RWPE1 (cell line): ENCODE measurements at places on chromosomes 6 and 20.

DNA sequence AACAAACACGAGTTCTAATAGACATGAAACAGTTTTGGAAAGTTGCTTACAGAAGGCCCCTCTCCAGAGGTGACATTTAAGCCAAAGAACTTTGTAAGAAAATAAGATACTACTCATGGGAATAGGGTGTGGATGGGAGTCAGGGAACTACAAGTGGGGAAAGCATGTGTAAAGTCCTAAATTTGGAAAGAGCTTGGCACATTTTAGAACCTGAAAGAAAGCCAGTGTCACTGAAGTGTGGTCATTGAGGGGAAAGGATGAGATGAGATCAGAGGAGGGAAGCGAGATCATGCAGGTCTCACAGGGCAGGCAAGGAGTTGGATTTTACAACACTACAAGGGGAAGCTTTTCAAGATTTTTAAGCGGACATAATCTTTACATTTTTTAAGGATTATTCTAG is 38.0 kb downstream of the VGLL2 start:
- DNase-seq, result no peak

DNA sequence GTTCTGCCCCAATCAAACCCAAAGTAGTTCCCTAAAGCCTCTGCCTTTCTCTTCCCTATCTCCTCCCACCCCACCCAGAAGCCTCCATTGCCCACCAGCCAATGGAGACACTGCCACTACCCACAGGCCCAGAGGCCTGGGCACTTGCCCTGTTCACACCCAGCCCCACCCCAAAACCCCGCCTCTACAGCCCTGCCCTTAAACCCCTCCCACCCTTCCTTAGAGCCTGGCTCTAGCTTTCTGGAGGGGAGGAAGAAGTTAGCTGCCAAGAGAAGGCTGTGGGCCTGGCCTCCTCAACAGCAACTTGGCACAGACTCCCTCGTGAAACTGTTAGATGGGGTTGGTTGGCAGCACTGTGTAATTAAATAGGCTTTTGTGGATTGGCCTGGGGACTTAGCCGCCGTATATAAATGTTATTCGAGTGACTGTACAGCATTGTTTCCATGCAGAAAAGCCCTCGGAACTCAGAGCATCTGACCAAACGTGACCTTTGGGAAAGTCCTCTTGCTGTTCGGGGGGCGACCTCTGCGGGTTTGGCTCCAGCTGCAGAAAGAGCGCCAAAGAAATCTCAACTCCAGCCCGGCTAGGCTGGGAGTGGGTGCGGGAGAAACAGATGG is 31.4 kb downstream of the COL11A2 start:
- peak; percentile 68 for DNase-seq

DNA sequence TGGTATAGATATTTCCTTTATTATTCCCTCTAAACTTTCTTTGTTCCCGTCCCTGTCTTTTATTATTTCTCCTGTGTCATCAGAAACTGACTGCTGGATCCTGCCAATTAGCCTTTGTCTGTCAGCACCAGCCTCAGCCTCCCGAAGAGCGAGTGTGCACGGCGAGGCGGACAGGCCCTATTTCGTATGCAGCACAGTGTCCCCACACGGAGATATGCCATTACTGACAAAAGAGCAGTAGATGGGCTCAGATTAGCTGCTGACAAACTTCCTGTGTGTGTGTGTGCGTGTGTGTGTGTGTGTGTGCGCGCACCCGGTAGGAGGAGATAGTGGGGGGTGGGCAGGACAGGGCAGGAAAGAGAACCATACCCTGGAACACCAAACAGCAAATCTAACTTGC is 99.5 kb upstream of the ZFP64 start:
- no peak for DNase-seq

GRCh38 chr20:10741060-10741459 is 67.3 kb upstream of the JAG1 start:
- no peak for DNase-seq

DNA sequence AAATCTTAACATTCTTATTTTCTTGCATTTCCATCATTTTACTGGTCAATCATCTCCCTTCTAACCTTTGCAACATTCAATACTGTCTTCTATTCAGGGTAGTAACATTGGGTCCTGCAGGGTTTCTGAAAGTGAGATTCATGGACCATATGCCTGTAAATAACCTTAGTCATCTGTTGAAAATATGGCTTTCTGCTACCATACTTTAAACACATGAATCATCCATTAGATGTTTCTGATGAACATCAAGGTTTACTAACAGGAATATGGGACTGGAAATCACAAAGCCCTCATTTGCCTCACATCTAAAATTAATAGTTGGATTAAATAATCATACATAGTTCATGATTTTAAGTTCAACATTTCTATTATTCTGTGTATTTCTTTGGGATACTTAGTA is 475.9 kb upstream of the MARCKS start:
- DNase-seq, result no peak

- DNase-seq, result no peak
Measured at GRCh38 chr6:209432-210103, 82.7 kb upstream of the DUSP22 start.

DNA sequence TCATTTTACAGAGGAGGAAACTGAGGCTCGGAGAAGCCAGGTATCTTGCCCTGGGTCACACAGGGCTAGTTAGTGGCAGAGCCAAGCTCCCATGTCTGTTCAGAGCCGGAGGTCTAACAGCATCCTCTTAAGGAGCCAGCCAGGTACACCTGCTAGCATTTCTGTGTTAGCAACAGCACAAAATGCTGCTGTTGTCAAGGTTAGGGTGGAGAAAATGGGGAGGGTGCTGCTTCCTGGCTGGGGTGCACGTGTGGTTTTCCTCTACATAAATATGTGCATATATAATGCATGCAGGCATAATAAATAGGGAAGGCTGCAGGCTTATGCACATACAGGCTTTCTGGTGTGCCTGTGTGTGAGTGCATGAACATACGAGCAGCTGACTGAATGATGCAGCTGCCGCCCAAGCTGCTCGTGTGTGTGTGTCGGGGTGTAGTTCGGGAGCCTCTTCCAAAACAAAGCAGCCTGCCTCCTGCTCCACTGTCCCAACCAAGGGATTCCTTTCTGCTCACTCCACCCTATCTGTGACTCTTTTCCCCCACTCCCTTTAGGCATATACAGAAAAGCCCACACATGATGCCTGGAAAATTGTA is 86.6 kb downstream of the CD40 start:
- no peak for DNase-seq

DNA sequence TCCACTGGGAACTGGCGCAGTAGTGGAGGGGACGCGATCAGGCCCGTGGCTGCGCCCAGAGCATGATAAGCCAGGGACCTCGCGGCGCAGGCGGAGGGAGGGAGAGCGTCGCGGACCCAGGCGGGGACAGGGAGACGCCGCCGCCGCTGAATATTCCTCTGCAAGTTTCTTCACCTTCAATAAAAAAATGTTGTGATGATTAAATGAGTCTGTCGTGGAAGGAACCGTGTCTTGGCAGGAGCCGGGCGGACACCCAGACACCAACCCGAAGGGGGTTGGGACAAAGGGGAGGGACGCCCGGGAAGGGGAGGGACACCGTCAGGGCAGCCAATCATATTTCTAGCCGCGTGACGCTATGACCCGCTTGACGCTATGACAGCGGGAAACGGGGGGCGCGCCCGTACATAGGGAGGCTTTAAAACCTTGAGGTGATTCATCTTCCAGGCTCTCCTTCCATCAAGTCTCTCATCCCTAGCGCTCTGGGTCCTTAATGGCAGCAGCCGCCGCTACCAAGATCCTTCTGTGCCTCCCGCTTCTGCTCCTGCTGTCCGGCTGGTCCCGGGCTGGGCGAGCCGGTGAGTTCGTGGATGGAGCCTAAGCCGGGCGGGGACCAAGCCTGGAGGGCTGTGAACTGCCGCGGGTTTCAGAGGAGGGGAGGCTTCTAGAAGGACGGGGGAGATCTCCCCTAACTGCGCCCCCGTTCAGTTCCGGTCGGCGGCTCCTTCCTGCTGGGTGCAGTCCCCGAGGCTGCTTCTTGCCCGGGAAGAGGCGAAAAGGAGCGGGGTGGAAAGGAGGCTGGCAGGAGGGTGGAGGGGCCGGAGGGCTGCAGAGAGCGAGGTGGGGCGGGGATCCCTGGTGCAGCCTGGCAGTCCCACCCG is at the start of gene ULBP2:
ULBP2 (plus strand) TSS at position 432 of the 878 bp plus-strand sequence; CDS start at position 491, 59 bp downstream.
- peak; percentile 98 for DNase-seq

GRCh38 chr6:167663784-167664443 is 162.8 kb upstream of the AFDN start:
- DNase-seq, result no peak

DNA sequence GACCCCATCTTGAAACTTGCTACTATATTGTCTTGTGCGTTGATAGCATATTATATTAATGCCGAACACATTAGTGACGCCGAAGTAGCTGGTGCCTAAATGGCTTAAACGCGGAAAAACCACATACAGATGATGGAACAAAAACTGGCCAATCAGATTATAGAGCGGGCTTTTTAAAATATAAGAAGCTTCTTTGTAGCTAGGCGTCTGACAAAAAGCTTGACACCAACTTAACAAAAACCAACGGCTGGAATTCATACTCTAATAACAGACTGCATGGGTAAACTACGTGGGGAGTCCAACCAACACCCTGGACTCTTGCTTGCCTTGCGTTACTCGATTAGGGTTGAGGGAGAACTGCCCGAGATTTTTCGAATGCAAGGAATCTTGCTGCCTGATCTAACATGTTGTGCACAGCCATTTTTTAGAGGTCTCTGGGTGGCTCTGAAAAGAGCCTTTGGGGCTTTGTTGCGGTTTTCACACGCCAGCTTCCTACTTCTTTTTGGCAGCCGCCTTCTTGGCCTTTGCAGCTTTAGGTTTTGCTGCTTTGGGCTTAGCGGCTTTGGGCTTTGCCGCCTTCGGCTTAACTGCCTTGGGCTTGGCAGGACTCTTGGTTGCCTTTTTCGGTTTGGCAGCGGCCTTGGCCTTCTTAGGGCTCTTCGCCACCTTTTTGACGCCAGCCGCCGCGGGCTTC is 45.7 kb downstream of the OR2B2 start:
- peak; percentile 81 for DNase-seq

- no peak for DNase-seq
Measured at GRCh38 chr6:139361211-139361610, 13.2 kb downstream of the CITED2 start.

GRCh38 chr6:48747040-48747439 is 636.0 kb upstream of the PTCHD4 start:
- DNase-seq, result no peak

GRCh38 chr6:42522942-42523814 is 40.7 kb upstream of the UBR2 start:
- DNase-seq, result no peak

DNA sequence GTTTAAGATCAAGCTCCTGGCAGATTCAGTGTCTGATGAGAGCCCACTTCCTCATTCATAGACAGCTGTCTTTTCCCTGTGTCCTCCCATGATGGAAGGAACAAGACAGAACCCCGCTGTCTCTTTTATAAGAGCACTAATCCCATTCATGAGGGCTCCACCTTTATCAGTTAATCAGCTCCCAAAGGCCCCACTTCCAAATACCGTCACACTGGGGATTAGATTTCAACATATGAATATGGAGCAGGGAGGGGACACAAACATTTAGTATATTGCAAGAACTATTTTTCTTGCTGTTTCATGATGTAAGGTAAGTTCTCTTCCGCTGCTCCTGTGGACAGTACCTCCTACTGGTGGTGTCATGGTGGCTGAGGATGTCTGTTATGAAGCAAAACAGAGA is 158.3 kb upstream of the IRAK1BP1 start:
- no peak for DNase-seq

- DNase-seq, result no peak
Measured at GRCh38 chr6:133504761-133505160, 263.6 kb downstream of the EYA4 start.

DNA sequence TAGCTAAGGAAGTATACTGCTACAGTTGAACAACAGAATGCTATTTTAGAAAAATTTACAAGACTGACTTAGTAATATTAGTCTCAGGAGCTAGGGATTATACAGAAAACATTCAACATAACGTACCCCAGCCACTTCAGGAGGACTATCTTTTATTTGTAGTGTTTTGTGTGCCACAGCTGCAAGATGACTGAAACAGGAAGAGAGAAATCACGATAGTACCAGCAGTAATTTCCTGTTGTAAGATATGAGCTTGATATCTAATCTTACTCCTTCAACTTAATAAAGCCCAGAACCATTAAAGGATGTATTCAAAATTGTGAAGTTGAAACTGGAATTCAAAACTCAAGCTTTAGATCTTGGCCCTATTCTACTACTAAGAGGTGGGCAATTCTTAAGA is 42.1 kb downstream of the SLC35A1 start:
- DNase-seq, result no peak

- no peak for DNase-seq
Measured at GRCh38 chr6:9131616-9132015, 696.3 kb upstream of the SLC35B3 start.

DNA sequence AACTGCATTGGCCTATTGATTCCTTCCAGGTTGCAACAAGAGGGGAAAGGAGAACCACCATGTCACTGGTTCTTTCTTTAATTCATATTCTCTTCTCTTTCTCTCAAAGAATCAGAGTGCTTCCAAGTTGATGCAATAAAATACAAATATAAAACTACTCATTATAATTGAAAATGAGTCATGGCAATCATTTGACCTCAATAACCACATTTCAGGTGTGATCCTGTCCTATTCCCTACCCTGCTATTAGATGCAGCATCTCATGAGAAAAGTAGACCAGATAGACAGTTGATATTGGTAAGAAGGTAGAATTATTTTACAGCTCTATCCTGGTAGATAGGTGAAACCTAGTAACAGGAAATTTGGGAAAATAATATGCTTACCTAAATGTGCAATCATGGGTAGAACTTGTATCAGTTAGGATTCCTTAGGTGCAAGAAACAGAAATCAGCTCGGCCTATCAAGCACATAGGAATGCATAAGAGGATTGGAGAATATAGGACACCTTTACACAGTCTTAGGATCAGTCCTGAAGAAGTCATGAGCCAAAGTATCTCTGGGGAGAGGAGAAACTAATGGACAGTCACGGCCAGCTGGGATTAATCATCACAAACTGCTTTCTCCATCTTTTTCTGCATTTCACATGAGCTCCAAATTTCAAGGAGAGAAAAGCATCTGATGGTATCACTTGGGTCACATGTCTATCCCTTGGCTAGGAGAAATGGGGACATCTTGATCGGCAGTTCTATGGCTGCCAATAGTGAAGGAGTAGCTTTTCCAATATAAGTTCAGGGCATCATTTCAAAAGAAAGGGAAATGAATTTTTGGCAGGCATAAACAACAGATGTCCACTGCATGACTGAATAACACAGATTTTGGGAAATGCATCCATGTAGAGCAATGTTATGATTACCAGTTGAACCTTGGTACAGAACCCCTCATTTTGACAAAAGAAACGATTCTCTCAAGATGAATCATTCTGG is 19.3 kb upstream of the RNF146 start:
- no peak for DNase-seq

- DNase-seq, result no peak
Measured at GRCh38 chr6:141658696-141659095, 474.0 kb upstream of the GJE1 start.
